Activated T-cell treated with anti-CD3 and anti-CD28 coated beads for 24 hours (primary cell): ENCODE measurements at places on chromosomes 6 and 20.
A peak's percentile ranks its signal among the peaks of the same experiment; 100 is the strongest.

DNA sequence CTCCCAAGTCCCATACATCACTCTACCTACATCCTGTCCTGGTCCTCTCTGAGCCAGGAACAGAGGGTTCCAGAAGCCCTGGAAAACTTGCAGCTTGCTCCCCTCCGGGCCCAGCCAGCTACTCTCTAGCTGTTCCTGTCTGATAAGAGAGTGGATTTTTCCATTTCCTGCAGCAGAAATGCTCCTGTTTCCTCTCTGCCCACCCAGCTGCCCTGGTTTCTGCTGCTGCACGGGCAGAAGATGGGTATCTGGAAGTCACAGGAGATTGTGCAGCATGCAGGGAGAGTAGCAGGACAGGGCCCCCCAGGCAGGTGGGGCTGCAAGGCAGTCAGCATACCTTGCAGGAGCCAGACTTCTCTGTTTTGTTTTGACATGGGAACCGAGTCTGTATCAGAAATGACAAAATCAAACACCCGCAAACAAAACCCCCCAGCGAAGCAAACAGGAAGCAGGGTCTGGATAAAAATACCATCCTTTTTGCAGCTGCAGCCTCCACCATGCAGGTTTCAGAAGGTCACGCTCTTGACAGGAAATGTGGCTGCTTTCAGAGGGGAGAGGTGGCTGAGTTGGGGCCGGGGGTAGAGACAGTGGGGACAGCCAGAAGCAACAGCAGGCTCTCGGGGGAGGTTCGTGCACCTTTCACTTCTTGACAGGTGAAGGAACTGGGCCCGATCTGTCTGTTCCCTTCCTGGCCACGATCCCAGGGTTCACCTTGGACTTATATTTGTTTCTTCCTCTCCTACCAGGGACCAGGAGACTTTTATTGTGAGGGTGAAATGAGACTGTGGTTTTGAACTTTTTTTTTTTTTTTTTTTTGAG, 50.8 kb upstream of the FAM83D start:
- DNase-seq: no peak

DNA sequence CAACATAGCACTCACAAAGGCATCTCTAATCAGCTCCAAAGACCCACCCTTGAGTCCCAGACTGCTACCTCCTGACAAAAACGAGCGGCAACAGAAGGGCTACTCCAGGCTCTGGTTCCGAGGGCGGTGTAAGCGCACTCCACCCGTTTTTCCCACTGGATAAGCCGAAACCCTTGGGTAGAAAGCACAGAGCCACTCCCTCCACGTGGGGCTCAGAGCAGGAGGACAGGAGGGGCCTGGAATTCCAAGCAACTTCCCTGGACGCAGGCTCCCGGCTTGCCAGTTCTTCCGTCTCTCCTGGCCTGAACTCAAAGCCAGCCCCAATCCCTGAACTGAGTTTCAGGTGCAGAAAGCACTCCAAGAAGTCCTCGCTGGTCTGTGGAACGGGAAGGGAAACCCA, 7.4 kb downstream of the GMEB2 start:
- DNase-seq: no peak

GRCh38 chr6:41639809-41640371, 1.6 kb downstream of the MDFI start:
- no peak for DNase-seq

DNA sequence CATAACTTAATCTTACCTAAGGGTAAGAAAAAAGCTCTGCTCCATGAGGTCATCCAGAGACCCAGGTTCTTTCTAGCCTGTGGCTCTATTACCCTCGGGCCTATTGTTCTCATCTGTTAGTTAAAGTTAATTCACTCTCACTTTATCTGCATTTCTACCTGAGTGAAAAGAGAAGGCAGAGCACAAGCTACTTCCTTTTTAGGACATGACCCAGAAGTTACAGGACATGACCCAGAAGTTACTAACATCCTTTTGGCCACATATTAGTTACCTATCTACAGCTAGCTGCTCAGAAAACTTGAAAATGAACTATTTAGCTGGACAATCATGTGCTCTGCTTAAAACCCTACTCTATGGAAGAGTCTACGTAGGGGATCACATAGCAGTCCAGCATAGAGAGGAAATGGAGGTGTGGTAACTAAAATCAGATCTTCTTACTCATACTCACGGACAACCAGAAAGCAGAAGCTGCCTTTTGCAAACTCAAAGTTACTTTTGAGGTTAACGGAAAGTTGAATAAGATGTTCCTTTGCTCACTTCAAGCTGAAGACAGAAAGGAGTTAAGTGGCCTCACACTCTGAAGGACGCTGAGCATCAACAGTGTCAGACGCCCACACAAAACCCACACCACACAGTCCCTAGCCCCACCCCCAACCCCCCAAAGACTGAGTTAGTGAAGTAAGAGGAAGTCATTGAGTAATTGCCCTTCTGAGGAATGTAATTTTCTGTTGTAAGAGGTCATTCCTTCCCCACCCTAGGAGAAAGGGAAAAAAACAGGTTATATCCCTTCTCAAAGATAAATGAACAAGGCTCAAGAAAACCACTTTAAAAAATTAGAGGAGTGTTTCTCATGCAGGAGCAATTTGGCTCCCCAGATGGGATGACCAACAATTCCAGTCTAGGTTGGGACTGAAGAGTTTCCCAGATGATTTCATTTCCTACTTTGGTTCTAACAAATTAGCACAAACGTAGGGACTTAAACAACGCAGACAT, 45.9 kb upstream of the TAB2 start:
- peak; percentile 56 for DNase-seq

DNA sequence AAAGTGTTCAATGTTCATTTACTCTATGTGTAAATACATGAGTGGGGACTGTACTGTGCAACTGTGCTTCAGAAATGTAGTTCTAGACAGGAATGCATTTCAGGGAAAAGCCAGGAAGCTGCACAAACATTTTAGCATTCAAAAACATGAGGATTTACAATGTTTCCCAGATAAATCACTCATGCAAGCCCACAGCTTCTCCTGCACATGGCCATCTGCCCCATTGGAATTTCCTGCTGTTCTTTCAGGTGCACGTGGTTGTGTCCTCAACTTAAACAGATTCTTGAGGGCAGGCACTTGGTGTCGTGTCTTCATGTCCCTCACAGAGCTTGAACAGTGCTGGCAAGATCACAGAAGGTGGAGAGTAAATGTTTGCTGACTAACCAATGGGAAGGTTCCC, 101.5 kb downstream of the UNC5CL start:
- DNase-seq: no peak

GRCh38 chr6:135525594-135525993, 28.1 kb upstream of the AHI1 start:
- DNase-seq: no peak

DNA sequence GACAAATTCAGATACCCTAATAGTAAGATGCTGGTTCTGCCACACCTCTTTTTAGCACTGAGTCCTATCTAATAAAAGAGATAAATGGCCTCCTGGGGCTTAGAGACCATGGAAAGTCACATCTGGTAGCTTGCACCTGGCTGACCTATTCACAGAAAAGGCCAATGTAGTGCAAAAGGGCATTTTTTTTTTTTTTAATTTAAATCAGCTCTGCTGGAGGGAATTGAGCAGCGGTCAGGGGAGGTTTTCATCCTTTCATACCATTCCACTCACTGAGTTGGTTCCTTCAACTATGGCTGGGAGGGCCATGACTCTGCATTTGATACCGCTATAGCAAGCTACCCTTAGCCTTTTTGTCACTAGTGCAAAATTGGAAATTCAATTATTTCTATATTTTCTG, 20.1 kb upstream of the HS3ST5 start:
- no peak for DNase-seq

GRCh38 chr6:82711105-82711827, 347.6 kb downstream of the TPBG start:
- DNase-seq: no peak

GRCh38 chr6:129947797-129948196, 70.6 kb upstream of the L3MBTL3 start:
- DNase-seq: no peak

DNA sequence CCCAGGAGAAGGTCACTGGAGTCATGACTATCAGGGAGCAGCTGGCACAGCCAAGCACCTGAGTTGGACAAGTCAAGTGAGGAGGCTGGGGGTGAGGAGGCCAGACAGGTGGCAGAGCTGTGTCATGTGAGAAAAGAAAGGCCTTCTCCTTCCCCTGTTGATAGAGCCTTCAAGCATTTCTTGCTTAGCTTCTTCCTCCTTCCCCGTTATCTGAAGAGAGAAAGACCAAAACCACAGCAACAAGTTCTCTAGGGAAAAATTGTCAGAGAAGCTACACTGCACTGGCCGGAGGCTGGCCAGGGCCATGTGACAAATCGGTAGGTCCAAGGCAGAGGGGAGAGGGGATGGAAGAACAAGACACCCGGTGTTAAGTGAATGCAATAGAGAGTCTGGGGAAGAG, 202.1 kb upstream of the PRDM1 start:
- DNase-seq: no peak

GRCh38 chr20:44309763-44310663, 989 bp downstream of the FITM2 start:
- no peak for DNase-seq

- no peak for DNase-seq
Observed at GRCh38 chr6:28910901-28911690, 12.7 kb downstream of the TRIM27 start.

DNA sequence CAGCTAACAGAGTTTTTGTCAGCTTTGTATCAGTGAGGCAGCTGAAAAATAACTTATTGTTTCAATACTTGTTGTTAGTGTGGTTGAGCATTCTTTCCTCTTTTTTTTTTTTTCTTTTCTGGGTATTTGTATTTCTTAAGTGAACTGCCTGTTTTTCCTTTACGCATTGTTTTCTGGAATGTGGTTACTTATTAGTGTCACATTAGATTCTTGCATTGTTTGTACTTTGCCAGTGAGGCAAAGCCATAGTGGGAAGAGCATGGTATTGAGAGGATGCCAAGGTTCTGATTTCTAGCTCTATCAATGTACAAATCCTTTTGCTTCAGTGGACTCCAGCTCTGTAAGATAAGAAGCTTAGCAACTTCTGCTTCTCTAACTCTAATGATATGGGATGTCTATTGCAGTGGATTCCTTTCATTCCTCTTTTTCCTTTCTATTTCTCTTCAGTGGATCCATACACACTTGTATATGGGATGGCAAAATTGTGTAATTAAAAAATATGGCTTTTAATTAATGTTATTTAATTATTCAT, 3.9 kb downstream of the CDKAL1 start:
- no peak for DNase-seq

DNA sequence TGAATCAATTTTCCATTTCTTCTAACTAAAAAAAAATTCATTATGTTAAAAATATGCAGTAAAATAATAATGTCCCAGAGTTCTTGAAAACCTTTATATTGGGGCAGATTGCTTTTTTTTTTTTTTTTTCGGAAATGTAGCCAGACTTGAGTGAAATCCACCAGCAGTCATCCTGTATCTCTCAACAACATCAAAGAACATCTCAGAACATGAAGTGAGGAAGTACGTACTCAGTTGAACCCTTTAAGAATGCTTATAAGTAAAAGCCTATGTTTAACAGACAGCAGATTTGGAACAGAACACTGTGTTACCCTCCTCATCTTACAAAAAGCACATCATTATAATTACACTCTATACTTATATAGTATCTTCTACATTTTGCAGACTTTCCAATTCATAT, 51.0 kb upstream of the SUPT3H start:
- no peak for DNase-seq

DNA sequence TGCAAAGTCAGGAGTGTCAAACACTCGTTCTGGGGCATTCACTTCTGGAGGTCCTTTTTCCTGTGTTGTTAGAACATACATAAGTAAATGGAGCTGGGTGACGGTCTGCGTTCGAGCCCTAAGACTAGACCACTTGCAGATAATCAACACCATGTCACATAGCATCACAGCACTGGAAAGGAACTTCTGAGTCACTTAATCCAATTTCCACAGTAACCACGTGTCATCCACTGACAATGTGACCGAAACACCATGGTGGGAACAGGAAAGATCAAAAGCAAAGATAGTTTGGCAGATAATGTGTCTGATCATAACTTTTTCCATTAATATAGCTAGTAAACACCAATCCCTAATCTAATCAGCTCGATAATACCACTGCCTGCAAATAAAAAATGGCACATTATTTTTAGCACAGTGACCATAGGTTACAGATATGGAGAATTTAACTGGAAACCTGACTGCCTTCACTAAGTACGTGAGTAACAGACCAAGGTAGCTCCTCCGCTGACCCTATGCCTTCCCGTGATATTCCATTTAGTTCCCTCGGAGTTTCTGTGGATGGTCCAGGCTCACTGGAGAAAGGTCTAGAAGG, 34.8 kb downstream of the WRNIP1 start:
- DNase-seq: peak; percentile 4

DNA sequence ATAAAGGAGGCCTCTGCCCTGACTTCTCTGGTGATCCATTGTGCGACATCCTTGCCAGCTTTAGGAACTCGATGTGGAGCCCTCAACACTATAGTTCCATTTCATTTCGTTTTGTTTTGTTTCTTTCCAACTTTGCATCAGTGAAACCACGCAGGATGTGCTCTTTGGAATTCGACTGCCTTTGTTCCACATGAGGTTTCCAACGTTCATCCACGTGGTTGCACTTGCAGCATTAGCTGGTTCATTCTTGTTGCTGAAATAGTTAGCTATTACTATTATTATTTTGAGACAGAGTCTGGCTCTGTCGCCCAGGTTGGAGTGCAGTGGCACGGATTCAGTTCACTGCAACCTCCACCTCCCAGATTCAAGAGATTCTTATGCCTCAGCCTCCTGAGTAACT, 61.3 kb upstream of the ZNFX1 start:
- DNase-seq: no peak

DNA sequence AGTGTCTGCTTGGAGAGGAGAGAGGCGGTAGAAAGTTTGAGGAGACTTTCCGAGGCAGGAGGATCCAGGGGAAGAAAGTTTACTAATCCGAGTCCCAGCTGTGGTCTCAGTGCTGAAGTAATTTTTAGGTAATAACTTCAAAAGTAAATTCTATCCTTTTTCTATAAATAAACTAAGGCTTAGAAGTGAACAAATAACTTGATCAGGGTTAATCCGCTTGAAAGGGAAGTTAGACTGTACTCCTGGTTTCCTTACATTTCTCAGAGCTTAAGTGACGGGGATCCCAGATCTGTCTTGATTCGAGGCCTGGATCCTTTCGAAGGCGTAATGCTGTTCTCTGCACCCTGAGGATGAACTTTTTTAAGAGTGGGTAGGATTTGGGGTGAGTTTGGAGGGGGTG, 2.6 kb downstream of the STK35 start:
- DNase-seq: no peak

DNA sequence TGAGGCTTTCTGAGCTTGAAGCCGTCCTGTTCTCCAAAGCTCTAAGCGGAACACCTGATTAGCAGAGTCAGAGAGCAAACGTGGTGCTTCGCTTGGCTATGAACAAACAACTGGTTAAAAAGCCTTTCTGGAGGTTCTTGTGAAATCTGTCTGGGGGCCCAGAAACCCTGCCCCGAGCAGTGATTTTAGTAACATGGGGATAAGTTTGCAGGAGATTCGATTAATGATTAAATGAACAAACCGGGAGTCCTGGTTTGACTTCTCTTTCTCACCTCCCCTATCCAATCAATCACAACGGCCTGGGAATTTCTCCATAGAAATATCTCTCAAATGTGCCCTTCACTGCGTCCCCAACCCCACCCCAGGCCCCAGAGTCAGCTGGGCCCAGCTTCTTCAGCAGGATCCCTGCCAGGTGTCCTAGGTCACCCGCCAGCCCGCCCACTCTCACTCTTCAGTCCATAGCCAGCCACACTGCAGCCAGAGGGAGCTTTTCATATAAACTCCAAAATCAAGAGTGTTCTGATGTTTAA, 43.6 kb downstream of the ZDHHC14 start:
- DNase-seq: no peak
